Progenitor cell of endocrine pancreas (in vitro differentiated cells): ENCODE measurements at places on chromosomes 6 and 20. TPM values are rescaled to one million over a fixed set of nuclear protein-coding genes. Genes with fewer than 3 reads are reported as not detected.
A peak's percentile ranks its signal among the peaks of the same experiment; 100 is the strongest.

DNA sequence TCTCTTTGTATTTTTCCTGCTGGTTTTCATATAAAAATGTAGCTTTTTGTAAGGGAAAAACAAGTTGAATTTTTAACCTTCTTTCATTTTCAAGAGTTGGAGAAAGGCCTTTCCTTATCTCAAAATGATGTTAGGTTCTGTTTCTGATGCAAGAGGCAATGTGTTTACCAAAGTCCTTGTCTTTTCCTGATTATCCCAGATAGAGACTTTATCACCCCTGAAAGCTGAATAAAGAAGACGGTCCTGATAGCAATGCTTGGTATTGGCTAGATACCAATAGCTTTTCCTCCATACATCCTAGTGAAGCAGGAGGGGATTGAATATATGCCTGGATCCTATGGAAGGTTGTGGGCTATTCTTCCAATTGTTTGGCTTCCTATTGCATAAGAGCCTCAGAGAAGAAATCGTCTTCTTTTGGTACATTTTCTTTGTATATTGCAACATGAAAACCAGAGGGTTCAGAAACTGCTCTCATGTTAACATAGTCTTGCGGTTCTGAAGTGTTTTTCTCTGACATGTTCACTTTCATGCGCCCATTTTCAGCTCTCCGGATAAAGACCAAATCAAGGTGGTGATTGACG lies 5.5 kb downstream of the PNLDC1 start:
- H3K27me3 ChIP-seq: peaks cover 9% of the 10 kb centered on the region
- H3K27ac ChIP-seq: no peak overlapping the region
- H3K4me3 ChIP-seq: no peak overlapping the region
- no peaks in the 10 kb centered on the region for H3K36me3 ChIP-seq

DNA sequence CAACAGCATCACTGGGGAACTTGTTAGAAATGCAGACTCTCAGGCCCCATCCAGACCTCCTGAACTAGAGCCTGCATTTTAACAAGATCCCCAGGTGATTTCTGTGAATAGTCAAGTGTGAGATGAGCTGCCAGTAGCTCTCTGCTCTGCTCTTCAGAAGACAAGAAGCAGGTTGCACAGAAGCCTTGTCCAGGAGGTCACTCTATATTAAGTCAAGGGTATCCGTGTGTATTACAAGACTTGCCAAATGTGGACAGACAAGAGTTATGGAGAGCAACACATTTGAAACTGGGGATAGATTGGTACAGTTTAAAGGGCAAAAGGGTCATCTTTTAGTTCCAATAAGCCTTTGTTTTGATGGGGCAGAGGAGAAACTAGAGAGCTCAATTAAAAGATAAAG lies 23.2 kb upstream of the RIN2 start:
- no peak for DNase-seq
- H3K27ac ChIP-seq: no peak overlapping the region
- H3K4me1 ChIP-seq: peaks cover 14% of the 10 kb centered on the region
- H3K36me3 ChIP-seq: no peaks in the 10 kb centered on the region

DNA sequence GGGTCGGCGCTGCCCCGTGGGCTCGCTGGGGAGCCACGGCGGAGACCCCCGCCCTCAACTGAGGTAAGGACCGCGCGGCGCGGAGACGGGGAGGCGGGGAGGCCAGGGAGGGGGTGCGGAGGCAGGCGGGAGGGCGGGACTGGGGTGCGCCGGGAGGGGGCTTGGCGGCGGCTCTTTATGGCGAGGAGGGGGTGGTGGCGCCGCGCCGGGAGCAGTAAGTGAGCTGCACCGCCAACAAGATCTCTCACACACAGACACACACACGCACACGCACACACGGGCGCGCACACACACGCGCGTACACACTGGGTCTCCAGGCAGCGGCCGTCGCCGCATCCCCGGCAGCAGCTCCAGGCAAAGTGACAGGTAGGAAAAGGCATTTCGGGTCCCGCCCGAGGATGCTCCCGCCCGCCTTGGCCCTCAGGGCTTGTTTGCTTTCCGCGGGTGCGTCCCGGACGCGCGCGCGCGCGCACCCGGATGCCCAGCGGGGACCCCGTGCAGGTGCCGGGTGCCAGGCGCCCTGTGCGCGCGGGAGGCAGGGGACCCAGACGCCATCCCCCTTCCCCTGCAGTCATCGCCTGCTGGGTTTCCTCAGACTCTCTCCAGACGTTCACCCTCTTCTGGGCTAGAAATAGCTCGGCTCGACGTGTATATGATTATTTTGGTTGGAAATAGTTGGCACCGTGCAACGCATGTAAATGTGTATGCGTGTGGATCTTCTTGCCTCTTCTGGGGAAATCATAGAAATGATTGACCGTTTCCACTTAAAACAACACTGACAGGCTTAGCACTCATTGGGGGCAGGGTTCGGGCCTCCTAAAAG lies at the start of gene PLCB4:
TSS of gene PLCB4 (plus strand) at position 247 of the 823 bp plus-strand sequence. CDS start 238,728 bp downstream, outside the sequence.
- H3K27me3 ChIP-seq: peaks cover 2% of the 10 kb centered on the region
- H3K4me3 ChIP-seq: peak within 1 kb of the TSS; percentile 87
- peak within 1 kb of the TSS; percentile 96 for H3K27ac ChIP-seq
- peaks cover 10% of the 10 kb centered on the region for H3K4me1 ChIP-seq
- no peaks in the 10 kb centered on the region for H3K36me3 ChIP-seq

GRCh38 chr6:101125380-101125971 lies 244.3 kb upstream of the ASCC3 start:
- no peaks in the 10 kb centered on the region for H3K36me3 ChIP-seq
- peaks cover 2% of the 10 kb centered on the region for H3K4me1 ChIP-seq

DNA sequence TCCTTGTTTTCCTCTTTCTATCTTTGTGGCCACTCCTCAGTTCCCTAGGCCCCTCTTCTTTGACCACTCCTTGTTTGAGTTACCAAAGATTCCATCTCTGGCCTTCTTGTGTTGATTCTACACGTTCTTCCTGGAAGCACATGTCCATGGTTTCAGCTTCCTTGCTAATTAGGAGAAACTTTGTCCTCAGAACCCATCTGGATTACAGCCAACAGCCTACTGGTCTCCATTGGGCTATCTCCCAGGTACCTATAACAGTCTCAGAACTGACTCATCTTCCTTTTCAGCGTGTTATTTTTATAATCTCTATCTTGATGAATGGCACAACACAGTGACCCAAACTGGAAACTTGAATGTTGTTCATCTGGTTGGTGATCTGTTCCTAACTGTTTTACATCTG lies 17.5 kb downstream of the PTPRA start:
- no peak for DNase-seq
- H3K27me3 ChIP-seq: no peaks in the 10 kb centered on the region
- peaks cover 6% of the 10 kb centered on the region for H3K36me3 ChIP-seq
- H3K4me1 ChIP-seq: peaks cover 3% of the 10 kb centered on the region
- H3K27ac ChIP-seq: no peak overlapping the region

DNA sequence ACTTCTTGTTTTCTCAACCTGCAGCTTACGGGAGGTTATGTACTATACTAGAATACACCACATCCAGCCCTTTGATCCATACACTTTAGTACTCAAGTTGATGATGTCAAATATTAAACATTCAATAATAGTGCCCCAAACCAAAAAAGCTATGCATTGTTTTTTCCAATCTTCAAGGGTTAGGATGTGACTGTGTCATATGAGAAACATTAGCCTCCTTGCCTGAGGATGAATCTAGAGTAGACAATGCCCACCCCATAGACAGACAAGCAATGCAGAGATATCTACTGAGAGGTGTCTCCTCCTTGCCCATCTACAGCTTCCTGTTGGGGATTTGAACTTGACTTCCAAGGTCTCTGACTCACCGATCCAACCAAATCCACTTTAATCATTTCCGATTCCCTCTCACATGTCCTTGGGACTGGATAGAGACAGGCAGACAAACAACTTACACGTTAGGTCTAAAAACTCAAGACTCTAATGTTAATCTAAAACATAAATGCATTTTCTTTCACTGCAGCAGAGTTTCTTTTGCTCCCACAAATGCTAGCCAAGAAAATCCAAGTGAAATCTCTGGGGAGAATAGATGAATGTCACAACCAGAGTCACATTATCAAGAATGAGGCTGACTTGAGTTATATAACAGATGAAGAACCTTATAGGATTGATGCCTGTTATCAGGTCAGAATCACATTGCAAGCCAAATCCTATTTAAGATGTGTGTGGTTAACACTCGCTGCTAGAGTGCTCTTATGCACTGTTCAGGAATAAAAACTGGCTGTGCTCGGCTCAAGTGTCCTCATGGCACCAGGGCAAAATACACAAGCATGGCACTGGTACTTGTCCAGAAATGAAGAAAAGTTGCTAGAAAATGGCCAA lies 75.5 kb upstream of the TNFAIP3 start:
- H3K4me3 ChIP-seq: no peak overlapping the region
- peaks cover 11% of the 10 kb centered on the region for H3K4me1 ChIP-seq
- H3K36me3 ChIP-seq: no peaks in the 10 kb centered on the region
- DNase-seq: no peak

DNA sequence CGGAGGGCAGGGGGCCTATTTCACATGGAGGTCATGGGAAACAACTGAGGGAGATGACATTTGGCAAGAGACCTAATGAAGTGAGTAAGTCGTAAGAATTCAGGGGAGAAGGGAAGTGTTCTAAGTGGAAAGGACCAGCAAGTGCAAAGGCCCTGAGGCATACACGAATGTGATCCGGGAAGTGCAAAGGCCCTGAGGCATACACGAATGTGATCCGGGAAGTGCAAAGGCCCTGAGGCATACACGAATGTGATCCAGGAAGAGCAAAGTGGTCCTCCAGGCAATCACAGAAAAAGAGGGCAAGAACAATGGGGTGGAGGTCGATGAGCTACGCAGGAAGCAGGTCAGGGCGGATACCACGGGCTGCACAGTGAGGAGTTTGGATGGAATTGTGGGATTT lies 24.2 kb upstream of the EXOC2 start:
- no peak overlapping the region for H3K4me3 ChIP-seq
- no peak for DNase-seq
- no peak overlapping the region for H3K27ac ChIP-seq
- no peaks in the 10 kb centered on the region for H3K4me1 ChIP-seq

GRCh38 chr6:136922685-136923006 lies 545 bp downstream of the SLC35D3 start:
- peaks cover 1% of the 10 kb centered on the region for H3K36me3 ChIP-seq
- no peak overlapping the region for H3K27ac ChIP-seq
- H3K27me3 ChIP-seq: peaks cover 76% of the 10 kb centered on the region
- H3K4me3 ChIP-seq: peak overlapping the region; percentile 73
- DNase-seq: no peak

GRCh38 chr6:86535100-86535499 lies 402.2 kb upstream of the HTR1E start:
- H3K36me3 ChIP-seq: no peaks in the 10 kb centered on the region
- H3K27me3 ChIP-seq: no peaks in the 10 kb centered on the region
- H3K4me1 ChIP-seq: no peaks in the 10 kb centered on the region
- H3K27ac ChIP-seq: no peak overlapping the region
- DNase-seq: no peak
- no peak overlapping the region for H3K4me3 ChIP-seq

DNA sequence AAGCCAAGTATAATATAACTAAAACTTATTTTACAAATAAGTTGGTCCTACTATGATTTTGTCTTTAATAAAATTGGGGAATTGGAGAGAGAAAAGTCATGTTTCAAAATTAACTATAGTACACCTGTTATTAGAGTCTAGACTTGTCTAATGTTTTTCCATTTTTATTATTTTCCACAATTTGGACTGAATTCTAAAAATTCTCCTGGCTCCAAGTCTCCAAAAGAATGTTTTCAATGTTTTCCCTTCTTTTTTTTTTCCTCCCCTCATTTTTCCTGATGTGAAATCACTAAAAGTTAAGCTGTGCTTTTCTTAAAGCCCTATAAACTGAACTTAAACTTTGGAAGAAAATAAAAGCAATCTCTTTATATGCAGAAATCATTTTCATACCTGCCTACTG lies 11.3 kb downstream of the PTGIS start:
- no peak overlapping the region for H3K4me3 ChIP-seq
- peaks cover 3% of the 10 kb centered on the region for H3K4me1 ChIP-seq
- peaks cover 18% of the 10 kb centered on the region for H3K36me3 ChIP-seq

GRCh38 chr20:16111852-16112412 lies 461.3 kb downstream of the KIF16B start:
- peaks cover 6% of the 10 kb centered on the region for H3K4me1 ChIP-seq
- H3K36me3 ChIP-seq: no peaks in the 10 kb centered on the region
- DNase-seq: no peak
- H3K27ac ChIP-seq: no peak overlapping the region
- H3K27me3 ChIP-seq: no peaks in the 10 kb centered on the region

DNA sequence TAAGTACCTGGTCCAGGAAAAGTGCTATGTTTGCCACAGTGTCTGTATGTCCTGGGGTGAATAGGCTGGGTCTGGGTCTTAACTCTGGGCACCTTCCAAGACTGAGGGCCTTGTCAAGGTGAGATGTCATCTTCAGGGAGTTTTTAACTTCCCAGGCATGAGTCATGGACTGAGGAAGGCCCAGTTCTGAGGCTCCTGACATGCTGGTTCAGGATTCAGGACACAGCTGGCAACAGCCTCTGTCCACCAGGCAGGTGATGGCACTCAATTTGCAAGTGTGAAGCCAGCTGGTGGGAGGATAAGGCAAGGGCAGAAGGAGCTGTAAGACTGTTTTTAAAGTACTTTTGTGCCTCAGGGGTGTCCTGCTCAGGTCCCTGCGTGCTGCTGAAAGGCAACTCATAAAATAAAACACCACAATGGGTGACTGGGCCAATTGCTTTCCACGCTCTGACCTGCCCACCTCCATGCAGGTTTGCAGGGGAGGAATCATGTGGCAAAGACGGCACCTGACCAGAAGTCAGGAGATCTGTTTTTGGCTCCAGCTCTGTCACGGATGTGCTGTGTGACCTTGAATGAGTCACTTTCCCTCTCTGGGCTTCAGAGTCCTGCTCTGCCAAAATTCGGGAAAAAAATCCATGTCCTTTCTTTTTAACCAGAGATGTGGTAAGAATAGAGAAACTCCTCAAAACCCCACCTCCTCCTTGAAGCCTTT lies 4.9 kb upstream of the PACSIN1 start:
- H3K36me3 ChIP-seq: no peaks in the 10 kb centered on the region
- H3K27ac ChIP-seq: no peak overlapping the region
- H3K27me3 ChIP-seq: peaks cover 26% of the 10 kb centered on the region
- H3K4me3 ChIP-seq: no peak overlapping the region

GRCh38 chr20:23446505-23446904 lies 6.2 kb downstream of the CST11 start:
- H3K4me3 ChIP-seq: no peak overlapping the region
- H3K36me3 ChIP-seq: no peaks in the 10 kb centered on the region
- no peaks in the 10 kb centered on the region for H3K4me1 ChIP-seq
- H3K27me3 ChIP-seq: peaks cover 13% of the 10 kb centered on the region

DNA sequence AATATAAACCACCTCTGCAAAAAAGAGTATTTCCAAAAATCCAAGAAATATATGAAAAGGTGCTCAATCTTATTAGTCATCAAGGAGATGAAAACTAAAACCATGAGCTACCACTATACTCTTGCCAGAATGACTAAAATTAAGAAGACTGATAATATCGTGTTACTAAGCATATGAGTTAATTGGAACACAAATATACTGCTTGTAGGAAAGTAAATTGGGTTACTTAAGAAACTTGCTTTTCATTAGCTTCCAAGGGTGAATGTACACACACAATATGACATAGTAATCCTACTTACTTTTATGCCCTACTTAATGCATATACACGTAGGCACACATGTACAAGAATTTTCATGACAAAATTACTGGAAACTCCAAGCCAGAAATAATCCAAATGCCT lies 3.4 kb downstream of the THEMIS start:
- H3K4me3 ChIP-seq: no peak overlapping the region
- H3K27me3 ChIP-seq: no peaks in the 10 kb centered on the region
- no peak for DNase-seq
- H3K27ac ChIP-seq: no peak overlapping the region
- no peaks in the 10 kb centered on the region for H3K36me3 ChIP-seq

GRCh38 chr20:35008411-35009342 lies 53.0 kb downstream of the MYH7B start:
- no peak for DNase-seq
- H3K4me3 ChIP-seq: no peak overlapping the region
- no peaks in the 10 kb centered on the region for H3K4me1 ChIP-seq
- no peaks in the 10 kb centered on the region for H3K27me3 ChIP-seq

Gene STXBP5
- total RNA-seq: 43.0 and 43.7 TPM in 2 replicates

Gene CST7
- not detected in 2 replicates for total RNA-seq

Gene SLC32A1
- total RNA-seq: not detected in 2 replicates

Gene MPIG6B
- not detected in 2 replicates for total RNA-seq
